ENCODE measurements at places on chromosomes 13 and 19.

GRCh38 chr13:27476943-27477703 is 26.8 kb upstream of the MTIF3 start:
- peak; percentile 42 for DNase-seq

- no peak for DNase-seq
These were observed at the start of gene MZF1 for GRCh38 chr19:58572818-58573657. TSS of gene MZF1 (minus strand) at chr19:58573335. CDS start at chr19:58571389, 1,946 bp downstream.

GRCh38 chr19:39085392-39085791 is 1.2 kb downstream of the ACP7 start:
- no peak for DNase-seq

- DNase-seq, result no peak
These were observed 73.7 kb upstream of the IPO5 start for GRCh38 chr13:97879646-97880310.

DNA sequence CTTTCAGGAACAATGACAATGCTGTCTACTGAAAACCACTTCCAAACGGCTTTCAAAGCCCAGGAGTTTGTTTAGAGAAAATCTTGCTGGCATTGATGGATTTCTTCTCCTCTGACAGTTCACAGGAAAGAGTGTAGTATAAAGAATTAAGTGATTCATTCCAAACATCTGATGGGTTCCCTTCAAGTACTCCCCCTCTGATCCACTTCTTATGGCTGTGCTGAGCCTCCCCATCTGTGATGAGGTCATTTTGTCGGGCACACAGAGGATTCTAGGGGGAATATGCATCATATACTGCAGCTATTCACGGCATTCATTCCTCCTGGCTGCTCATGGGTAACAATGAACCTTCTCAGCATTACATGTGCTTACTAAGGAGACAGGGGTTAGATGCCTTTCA is 107.9 kb downstream of the RGCC start:
- DNase-seq, result no peak

GRCh38 chr13:77696879-77697216 is 639 bp upstream of the SLAIN1 start:
- no peak for DNase-seq

GRCh38 chr19:55410168-55410567 is 2.6 kb upstream of the UBE2S start:
- no peak for DNase-seq
